ENCODE measurements at places on chromosomes 1 and 21.

DNA sequence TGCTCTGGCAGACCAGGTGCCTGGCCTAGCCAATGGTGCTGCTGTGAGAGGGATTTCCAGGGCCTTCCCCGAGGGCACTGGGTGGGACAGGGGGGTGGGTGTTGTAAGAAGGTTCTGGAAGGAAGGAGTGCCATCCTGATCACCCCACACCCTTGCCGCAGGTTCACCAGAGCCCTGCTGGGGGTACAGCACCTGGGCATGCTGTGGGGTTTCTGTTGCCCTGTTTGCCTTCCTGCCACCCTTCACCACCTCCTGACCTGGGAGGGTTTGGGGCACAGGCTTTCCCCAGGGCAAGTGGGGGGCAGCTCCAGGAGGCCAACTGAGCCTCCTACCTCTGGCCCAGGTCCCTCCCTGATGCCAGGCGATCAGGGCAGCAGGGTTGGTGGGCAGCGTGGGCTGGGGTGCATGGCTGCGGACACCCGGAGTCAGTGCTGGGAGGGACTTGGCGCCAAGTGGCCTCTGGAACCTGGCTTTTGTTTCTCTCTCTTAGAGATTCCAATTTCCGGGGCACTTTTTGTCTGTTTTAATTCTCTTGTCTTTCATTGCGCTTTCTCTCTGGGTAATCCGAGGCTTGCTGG lies 318.8 kb downstream of the PTPRU start:
- DNase-seq, result no peak

DNA sequence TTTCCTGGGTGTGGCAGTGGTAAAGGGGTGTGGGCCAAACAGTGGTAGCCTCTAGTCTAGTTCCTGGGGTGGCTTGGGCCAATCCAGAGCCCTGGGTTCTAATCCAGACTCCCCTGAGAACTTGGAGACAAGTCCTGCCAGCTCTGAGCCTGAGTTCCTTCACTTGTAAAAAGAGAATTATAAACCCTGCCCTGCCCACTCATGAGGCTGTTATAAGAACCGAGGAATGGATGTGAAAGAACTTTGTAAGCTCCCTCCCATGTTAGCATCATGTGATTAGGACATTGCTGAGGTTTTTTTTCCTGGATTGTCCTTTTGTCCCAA lies 131.0 kb downstream of the RRAGC start:
- no peak for DNase-seq

GRCh38 chr21:34023691-34024373 lies 49.5 kb upstream of the MRPS6 start:
- DNase-seq, result no peak

DNA sequence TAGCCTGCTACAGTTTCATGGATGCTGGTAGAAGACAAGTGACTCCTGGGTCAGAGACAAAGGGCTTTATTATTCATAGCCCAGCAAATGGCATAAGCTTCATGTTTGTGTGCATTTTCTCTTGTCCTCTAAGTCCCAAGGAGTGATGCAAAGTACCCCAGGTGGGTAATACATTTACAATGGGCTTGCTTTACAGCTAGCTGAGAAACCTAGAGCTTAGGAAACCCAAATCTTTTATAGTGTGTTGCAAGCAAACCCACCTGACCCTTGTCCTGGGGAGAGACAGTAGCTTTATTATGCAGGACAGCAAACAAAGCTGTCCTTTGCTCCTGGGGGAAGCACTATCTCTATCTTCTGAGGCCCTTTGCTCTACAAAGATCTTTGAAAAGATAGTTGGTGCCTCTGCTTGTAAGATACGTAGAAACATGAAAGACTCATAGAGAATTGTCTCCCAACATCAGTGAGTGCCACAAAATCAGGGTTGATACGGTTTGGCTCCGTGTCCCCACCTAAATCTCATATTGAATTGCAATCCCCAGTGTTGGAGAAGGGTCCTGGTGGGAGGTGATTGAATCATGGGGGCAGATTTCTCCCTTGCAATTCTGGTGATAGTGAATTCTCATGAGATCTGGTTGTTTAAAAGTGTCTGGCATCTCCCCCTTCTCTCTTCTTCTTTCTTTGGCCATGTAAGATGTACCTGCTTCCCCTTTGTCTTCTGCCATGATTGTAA lies 315.8 kb upstream of the USP24 start:
- no peak for DNase-seq

DNA sequence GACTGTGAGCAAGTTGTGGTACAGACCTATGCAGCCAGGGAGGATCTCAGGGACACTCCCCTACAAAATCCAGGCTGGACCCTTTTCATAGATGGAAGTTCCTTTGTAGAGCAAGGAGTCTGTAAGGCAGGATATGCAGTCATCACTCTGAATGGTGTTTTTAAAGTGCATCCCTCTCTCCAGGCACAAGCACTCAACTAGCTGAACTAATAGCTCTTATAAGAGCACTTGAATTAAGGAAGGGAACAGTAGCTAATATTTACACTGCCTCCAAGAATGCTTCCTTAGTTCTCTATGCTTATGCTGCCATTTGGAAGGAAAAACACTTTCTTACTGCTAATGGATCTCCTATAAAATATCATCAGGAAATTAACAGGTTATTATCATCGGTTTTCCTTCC lies 27.0 kb upstream of the SMYD3 start:
- DNase-seq, result no peak

DNA sequence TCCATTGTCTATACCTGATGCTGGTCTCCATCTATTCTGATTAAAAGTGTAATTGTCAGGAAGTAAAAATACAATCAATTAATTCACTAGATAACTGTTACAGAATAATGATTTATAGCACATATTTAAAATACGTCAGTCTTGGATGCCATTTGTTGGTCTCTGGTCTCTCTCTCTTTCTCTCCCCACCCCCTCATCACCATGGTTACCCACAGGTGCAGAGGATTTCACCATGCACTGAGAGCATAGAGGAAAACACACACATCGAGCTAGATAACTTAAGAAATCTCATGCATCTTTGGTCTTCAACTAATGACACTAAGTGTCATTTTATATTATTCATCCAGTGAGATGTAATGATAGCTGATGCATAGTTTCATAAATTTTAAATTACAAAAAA lies 33.4 kb downstream of the LRRC53 start:
- DNase-seq, result no peak

GRCh38 chr1:54244655-54245054 lies 44.7 kb downstream of the MRPL37 start:
- no peak for DNase-seq

DNA sequence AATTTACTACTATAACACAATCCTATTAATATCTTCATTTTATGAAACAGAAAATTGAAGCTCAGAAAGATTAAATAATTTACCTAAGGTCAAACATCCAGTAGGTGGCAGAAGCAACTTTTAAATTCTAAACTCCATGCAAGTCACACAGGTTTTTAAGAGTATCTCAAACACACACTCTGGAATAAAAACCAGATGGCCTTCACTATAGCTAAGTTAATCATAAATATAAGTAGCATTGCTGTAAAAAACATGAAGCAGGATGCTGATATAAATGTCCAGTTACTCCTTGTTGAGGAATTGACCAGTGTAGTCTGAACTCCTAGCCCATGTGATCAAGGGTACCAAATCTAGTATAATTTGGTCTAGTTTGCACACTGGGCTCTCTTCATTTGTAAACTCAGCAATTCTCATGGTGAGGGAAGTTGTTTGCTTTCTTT lies 9.4 kb upstream of the FMO3 start:
- DNase-seq, result peak; percentile 75

DNA sequence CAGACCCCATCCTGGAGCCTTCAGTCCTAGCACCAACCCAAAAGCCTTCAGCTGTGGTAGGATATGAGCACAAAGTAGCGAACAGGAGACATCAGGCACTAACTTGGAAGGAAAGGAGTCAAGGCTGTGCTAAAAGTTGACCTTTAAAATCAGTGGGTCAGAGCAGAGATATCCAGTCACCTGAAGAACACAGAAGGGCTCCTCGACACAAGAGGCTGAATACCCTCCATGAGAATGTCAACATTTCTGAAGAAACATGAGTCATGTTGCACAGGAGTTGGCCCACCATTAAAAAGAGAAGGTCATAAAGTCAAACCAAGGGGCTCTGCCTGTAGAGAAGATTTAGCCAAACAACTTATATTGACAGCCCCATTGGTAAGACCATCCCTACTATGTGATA lies 172.5 kb downstream of the PLPP3 start:
- no peak for DNase-seq

DNA sequence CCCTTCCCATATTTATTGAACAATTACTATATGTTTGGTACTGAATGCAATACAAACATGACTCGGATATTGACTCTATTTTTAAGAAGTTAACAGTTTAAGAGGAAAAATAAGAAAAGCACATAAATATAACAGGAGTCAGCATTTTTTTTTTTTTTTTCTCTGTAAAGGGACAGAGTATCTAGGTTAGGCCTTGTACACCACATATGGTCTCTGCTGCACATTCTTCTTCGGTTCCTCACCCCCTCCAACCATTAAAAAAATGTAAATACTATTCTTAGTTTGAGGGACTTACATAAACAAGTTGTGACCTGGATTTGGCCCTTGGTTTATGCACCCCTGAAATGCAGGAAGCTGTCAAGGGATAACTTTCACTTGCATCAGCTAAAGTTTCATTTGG lies 40.4 kb downstream of the PHC2 start:
- no peak for DNase-seq

- no peak for DNase-seq
Measured at GRCh38 chr1:168125051-168125450, 11.7 kb downstream of the GPR161 start.

DNA sequence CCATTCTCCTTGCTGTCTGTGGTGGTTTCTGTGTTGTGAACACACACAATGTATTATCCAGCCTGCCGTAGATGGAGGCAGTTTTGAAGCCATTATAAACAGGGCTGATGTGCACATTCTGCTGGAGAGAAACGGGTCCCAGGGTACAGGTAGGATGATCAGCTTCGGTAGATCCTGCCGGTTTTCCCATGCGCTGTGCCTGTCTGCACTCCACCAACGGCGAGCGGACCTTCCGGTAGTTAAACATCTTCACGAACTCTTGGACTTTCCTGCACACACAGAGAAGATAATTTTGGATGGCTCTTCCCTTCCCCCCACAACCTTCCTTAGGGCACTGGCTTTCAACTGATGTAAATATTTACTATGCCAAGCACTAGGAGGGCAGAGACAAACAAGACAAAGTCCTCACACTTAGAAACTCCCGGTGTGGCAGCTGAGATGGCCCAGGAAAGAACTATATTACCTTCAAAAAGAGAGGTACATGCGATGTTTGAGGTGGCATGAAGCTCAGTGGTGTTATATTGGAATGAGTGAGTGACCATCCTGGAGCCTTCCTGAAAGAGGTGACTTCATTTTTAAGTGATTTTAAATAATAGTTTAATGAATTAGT lies 41.7 kb downstream of the ALPL start:
- DNase-seq, result no peak

- DNase-seq, result no peak
Measured at GRCh38 chr21:39673736-39674135, 61.0 kb downstream of the B3GALT5 start.

DNA sequence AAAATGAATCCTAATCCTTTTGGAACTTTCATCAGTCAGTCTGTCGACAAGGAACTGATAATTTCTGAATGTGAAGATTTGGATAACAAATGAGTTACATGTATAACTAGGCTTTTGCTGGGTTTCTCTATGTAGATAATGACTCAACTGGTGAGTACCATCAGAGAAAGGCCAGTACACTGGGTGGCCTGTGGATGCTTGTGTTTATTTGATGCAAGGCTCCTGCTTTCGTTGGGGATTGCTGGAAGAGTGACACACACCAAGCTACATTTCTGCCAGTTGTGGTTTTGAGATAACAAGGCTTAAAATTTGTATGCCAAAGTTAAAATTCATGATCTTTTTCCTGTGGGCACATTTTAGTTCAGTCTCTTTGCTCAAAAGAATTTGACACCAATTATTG lies 115.7 kb upstream of the UBE2U start:
- DNase-seq, result no peak

- no peak for DNase-seq
Measured at GRCh38 chr1:87598429-87598828, 269.7 kb downstream of the LMO4 start.

DNA sequence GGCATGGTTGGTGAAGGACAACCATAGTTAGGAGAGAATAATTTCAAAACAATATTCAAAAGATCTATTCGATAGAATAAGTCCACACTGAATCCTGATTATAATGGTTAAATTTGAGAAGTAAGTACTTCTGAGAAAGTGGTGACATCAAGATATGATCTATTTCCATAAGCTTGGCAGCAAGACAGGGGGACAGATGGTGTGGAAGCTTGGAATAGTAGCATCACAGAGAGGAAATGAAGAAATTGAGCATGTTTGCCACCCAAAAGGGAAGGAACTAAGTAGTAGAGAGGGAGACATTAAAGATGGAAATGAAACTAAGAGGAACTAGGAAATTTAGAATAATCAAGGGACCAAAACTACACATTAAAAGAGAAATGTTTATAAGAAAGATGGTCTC lies 94.5 kb downstream of the OLFM3 start:
- no peak for DNase-seq

DNA sequence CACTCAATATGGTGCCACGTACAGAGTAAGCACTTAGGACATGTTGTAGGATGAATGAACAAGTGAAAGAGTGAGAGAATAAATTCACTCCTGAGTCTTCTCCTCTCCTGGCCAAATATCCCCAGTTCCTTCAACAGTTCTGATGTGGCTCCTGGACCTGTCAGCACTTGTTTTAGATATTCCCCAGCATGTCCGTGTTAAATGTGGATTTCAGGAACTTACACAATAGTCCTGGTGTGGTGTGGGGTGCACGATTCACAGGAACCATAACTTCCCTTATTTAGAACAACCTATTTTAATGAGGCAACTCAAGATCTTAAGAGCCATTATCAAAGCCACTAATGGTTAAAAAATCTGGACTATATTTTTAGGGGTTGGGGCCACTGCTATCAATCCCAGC lies 39.0 kb upstream of the MYSM1 start:
- no peak for DNase-seq

- no peak for DNase-seq
Measured at GRCh38 chr1:40856116-40856515, 6.0 kb downstream of the CITED4 start.

GRCh38 chr1:63859480-63860275 lies 85.9 kb downstream of the ROR1 start:
- no peak for DNase-seq

DNA sequence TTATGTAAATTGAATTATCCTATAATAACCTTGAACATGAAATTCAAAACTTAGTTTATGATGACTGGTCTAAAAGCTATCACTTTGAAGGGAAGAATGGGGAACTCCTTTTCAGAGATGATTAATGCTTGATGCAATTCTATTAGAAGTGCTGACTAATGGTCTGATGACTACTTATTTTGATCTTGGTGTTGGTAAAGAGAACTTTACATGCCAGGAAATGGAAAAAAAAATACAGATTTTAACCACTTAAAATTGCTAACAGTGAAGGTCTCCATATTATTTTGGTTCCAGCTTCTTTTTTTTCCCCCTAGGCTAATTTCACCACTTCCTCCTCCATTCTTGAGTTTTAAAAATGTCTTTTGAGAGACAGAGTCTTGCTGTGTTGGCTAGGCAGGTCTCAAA lies 22.9 kb downstream of the S1PR1 start:
- no peak for DNase-seq

DNA sequence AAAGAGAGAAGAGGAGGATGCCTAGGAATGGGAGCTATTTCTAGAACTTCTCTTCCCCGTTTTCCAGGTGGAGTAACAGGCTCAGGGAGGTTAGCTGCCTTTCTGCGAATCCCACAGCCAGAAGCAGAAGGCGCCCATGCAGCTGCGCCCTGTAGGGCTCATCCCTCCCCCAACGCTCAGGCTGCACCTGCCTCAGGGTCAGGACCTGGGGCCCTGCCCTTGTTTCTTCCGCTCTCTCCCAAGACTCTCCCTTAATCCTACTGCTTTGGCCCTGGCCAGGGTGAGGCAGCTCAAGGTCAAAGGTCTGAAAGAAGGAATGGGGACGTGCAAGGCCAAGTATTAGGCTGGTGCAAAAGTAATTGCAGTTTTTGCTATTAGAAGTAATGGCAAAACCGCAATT lies 30.5 kb upstream of the PADI2 start:
- DNase-seq, result no peak
